Natural killer cell treated with Interleukin-12 subunit alpha and Interleukin-12 subunit beta and Interleukin-15 and Interleukin-18, amount 100 ng/mL, for 72 hours (primary cell): ENCODE measurements at places on chromosomes 16 and 17. TPM values are rescaled to one million over a fixed set of nuclear protein-coding genes. Genes with fewer than 3 reads are reported as not detected.

GRCh38 chr16:21302454-21302853, 24.4 kb upstream of the CRYM start:
- H3K27me3 ChIP-seq, result peaks cover 64% of the 10 kb centered on the region
- H3K27ac ChIP-seq, result no peak overlapping the region
- no peak for DNase-seq

Gene LLGL2
- total RNA-seq, result 21.4 TPM

- no peak overlapping the region for H3K4me3 ChIP-seq
- H3K27ac ChIP-seq, result no peak overlapping the region
- H3K36me3 ChIP-seq, result no peaks in the 10 kb centered on the region
- peaks cover 6% of the 10 kb centered on the region for H3K27me3 ChIP-seq
- no peak for DNase-seq
These were observed 24.3 kb downstream of the USP43 start for GRCh38 chr17:9669551-9670008.

GRCh38 chr17:78892520-78892919, 10.5 kb downstream of the CEP295NL start:
- H3K4me3 ChIP-seq, result no peak overlapping the region
- DNase-seq, result no peak

GRCh38 chr16:75745242-75745641, 19.0 kb upstream of the CPHXL start:
- no peak for DNase-seq
- peaks cover 12% of the 10 kb centered on the region for H3K27me3 ChIP-seq
- peaks cover 16% of the 10 kb centered on the region for H3K36me3 ChIP-seq
- no peak overlapping the region for H3K4me3 ChIP-seq
- no peaks in the 10 kb centered on the region for H3K4me1 ChIP-seq

GRCh38 chr17:37068266-37068665, 119.5 kb downstream of the AATF start:
- no peak for DNase-seq
- peaks cover 3% of the 10 kb centered on the region for H3K4me1 ChIP-seq
- no peaks in the 10 kb centered on the region for H3K27me3 ChIP-seq
- no peak overlapping the region for H3K4me3 ChIP-seq

Gene CCDC154
- total RNA-seq, result 0.38 TPM

Gene TEDC2
- 8.6 TPM for total RNA-seq

GRCh38 chr17:17186051-17186450, 20.1 kb downstream of the PLD6 start:
- H3K27me3 ChIP-seq, result no peaks in the 10 kb centered on the region
- peaks cover 39% of the 10 kb centered on the region for H3K4me1 ChIP-seq
- H3K27ac ChIP-seq, result peak overlapping the region; percentile 81
- no peaks in the 10 kb centered on the region for H3K36me3 ChIP-seq
- H3K4me3 ChIP-seq, result peak overlapping the region; percentile 69

Gene CETP
- total RNA-seq, result not detected

- H3K36me3 ChIP-seq, result no peaks in the 10 kb centered on the region
- no peak overlapping the region for H3K4me3 ChIP-seq
These were observed 5.3 kb upstream of the HAS3 start for GRCh38 chr16:69100071-69100691.

Gene LITAF
- total RNA-seq, result 112 TPM

Gene MEIOC
- not detected for total RNA-seq

DNA sequence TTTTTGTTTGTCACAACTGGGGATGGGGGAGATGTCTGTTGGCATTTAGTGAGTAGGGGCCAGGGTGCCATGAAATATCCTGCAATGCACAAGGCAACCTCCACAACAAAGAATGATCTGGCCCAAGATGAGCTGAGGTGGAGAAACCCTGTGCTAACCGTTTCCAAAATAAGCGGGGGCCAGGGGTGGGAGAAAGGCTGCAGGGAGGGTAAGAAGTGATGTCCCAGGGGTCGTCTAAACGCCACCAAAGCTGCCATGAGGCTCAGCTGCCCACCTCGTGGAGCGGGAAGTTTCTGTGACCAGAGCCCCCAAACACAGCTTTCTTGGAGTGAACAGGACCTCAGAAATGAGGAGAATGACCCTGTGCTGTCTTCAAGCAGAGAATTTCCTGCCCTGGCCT, 76.5 kb upstream of the CDH5 start:
- no peaks in the 10 kb centered on the region for H3K4me1 ChIP-seq
- no peak for DNase-seq
- H3K4me3 ChIP-seq, result no peak overlapping the region
- no peaks in the 10 kb centered on the region for H3K36me3 ChIP-seq
- peaks cover 12% of the 10 kb centered on the region for H3K27me3 ChIP-seq

Gene TEN1
- total RNA-seq, result 16.5 TPM

DNA sequence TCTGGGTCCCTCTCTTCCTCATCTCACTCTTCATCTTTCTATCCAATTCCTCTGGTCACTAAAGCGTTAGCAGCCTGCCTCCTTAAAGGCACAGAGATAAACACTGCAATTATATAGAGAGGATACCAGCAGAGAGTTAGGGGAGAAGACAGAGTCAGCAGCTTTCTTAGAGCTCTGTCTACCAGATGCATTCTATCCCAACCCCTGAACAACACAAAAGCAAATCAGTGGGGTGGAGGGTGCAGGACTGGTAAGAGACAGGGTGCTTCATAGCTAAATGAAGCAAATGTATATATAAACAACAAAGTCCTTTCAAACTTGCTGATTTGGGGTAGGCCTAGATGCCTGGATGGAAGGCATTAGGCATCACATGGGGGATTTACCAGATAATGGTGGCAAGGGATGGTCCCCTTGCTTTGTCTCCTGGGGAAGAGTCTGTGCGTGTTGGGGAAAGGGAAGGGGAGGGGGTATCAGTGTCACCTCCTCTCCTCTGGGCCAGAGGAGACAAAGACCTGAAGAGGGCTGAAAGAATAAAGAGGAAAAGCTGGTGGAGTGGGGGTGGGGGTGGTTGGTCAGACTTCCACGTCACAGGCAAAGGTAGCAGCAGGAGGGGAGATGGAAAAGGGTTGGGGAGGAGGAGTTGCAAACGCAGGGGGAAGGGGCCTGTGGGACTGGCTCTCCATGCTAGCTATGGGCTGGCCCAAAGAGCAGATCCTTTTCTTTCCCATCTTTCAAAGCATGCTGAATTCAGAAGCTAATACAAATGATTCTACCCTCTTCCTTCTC, 12.0 kb downstream of the HOXB4 start:
- no peaks in the 10 kb centered on the region for H3K36me3 ChIP-seq
- DNase-seq, result no peak
- H3K27me3 ChIP-seq, result peaks cover 2% of the 10 kb centered on the region
- no peak overlapping the region for H3K4me3 ChIP-seq

DNA sequence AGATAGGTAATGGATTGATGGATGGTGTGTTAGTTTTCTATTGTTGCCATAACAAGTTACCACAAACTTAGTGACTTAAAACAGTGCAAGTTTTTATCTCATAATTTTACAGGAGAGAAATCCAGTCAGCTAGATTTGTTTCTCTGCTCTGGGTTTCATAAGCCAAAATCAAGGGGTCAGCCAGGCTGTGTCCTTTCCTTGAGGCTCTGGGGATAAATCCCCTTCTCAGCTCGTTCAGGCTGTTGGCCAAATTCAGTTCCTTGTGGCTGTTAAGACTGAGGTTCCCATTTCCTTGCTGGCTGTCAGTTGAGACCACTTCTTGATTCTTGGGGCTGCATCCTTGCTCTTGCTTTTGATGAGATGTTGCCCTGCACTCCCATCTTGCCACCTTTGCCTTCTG, 204.9 kb upstream of the CDH13 start:
- H3K27me3 ChIP-seq, result peaks cover 14% of the 10 kb centered on the region
- no peak overlapping the region for H3K27ac ChIP-seq
- DNase-seq, result no peak
- peaks cover 10% of the 10 kb centered on the region for H3K4me1 ChIP-seq
- no peaks in the 10 kb centered on the region for H3K36me3 ChIP-seq
- no peak overlapping the region for H3K4me3 ChIP-seq

GRCh38 chr16:75573955-75574354, 7.8 kb downstream of the GABARAPL2 start:
- H3K4me1 ChIP-seq, result peaks cover 17% of the 10 kb centered on the region
- H3K27ac ChIP-seq, result no peak overlapping the region
- no peaks in the 10 kb centered on the region for H3K27me3 ChIP-seq
- H3K4me3 ChIP-seq, result no peak overlapping the region
- peaks cover 8% of the 10 kb centered on the region for H3K36me3 ChIP-seq

DNA sequence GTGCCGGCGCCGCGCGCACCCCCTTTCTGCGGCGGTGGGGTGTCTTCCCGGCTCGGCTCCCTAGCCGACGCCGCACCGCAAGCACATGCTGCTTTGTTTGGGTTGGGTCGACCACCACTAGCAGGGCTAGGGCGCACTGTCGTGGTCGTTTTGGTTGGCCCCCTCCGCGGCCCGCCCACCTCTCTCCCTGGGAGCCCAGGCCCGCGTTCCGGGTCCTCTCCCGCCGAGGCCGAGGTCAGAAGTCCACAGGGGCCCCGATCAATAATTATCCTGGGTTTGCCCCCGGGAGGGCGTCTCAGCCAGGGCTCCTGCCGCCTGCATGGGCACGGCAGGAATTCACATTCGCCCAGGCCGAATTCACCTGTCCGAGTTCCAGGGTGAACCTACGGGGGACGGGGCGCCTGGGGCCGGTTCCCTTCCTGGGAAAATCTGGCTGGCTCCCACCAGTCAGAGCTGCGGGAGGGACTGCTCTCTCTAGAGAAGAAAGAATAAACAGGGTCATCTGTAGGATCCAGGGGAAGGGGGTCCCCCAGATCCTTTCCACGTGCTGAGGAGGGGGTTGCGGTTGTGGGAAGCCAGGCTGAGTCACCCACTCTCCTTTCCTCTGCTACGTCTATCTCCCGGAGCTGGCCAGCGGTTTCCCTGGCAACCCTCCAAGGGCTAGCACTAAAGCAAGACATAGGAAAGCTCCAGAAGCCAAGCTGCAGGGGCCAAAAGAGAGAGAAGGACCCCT, 584 bp upstream of the STAT5B start:
- H3K4me1 ChIP-seq, result peaks cover 45% of the 10 kb centered on the region
- H3K36me3 ChIP-seq, result peaks cover 7% of the 10 kb centered on the region
- peak overlapping the region; percentile 87 for H3K4me3 ChIP-seq
- DNase-seq, result no peak
- no peaks in the 10 kb centered on the region for H3K27me3 ChIP-seq

Gene SAMD14
- 2.6 TPM for total RNA-seq

Gene PLK1
- 95.6 TPM for total RNA-seq

GRCh38 chr16:7351610-7352510, 19.2 kb downstream of the RBFOX1 start:
- no peaks in the 10 kb centered on the region for H3K27me3 ChIP-seq
- DNase-seq, result no peak
- no peak overlapping the region for H3K27ac ChIP-seq
- H3K4me1 ChIP-seq, result no peaks in the 10 kb centered on the region
- no peak overlapping the region for H3K4me3 ChIP-seq
- no peaks in the 10 kb centered on the region for H3K36me3 ChIP-seq

DNA sequence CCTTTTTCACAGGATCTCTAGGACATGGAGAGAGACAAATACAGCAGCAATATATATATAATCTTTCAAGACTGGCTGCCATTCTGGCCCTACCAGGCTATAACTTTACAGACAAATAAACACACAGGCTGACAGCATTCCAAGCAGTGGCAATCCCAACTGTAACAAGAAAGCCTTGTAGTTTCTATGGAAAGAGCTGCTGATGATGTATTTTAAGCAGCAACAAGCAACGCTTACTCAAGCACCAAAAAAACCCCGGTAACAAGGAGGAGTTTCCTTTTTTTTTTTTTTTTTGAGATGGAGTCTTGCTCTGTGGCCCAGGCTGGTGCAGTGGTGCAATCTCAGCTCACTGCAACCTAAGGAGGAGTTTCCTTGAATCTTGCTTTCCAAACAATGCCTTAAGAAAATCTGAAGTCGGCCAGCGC, 23.2 kb downstream of the LSM12 start:
- H3K27ac ChIP-seq, result no peak overlapping the region
- H3K27me3 ChIP-seq, result no peaks in the 10 kb centered on the region
- peaks cover 4% of the 10 kb centered on the region for H3K36me3 ChIP-seq
- peaks cover 21% of the 10 kb centered on the region for H3K4me1 ChIP-seq

- no peak for DNase-seq
- no peak overlapping the region for H3K4me3 ChIP-seq
- no peaks in the 10 kb centered on the region for H3K36me3 ChIP-seq
These were observed 148.3 kb downstream of the KATNIP start for GRCh38 chr16:27698266-27698665.

DNA sequence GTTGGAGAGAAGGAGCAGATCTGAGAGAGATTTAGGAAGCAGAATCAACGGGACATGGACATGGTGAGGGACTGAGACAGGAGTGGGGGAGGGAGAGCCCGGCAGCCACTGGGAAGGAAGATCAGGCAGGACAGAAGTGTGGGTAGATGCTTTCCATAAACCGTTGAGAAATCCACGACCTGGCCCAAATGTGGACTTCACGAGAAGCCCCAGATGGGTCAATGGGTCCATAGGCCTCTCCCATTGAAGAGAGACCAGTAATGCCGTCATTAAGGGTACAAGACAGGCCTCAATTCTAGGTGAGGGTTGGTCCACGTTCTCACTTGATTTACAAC, 530 bp upstream of the CCL22 start:
- no peak for DNase-seq
- no peak overlapping the region for H3K27ac ChIP-seq
- peaks cover 4% of the 10 kb centered on the region for H3K27me3 ChIP-seq
- H3K4me3 ChIP-seq, result no peak overlapping the region
- no peaks in the 10 kb centered on the region for H3K36me3 ChIP-seq

Gene MMP15
- total RNA-seq, result not detected

GRCh38 chr16:75340741-75341491, 89.5 kb upstream of the BCAR1 start:
- no peaks in the 10 kb centered on the region for H3K27me3 ChIP-seq
- no peak overlapping the region for H3K27ac ChIP-seq
- H3K4me3 ChIP-seq, result no peak overlapping the region
- peaks cover 2% of the 10 kb centered on the region for H3K4me1 ChIP-seq
- no peak for DNase-seq

Gene C16orf54
- 15.1 TPM for total RNA-seq

DNA sequence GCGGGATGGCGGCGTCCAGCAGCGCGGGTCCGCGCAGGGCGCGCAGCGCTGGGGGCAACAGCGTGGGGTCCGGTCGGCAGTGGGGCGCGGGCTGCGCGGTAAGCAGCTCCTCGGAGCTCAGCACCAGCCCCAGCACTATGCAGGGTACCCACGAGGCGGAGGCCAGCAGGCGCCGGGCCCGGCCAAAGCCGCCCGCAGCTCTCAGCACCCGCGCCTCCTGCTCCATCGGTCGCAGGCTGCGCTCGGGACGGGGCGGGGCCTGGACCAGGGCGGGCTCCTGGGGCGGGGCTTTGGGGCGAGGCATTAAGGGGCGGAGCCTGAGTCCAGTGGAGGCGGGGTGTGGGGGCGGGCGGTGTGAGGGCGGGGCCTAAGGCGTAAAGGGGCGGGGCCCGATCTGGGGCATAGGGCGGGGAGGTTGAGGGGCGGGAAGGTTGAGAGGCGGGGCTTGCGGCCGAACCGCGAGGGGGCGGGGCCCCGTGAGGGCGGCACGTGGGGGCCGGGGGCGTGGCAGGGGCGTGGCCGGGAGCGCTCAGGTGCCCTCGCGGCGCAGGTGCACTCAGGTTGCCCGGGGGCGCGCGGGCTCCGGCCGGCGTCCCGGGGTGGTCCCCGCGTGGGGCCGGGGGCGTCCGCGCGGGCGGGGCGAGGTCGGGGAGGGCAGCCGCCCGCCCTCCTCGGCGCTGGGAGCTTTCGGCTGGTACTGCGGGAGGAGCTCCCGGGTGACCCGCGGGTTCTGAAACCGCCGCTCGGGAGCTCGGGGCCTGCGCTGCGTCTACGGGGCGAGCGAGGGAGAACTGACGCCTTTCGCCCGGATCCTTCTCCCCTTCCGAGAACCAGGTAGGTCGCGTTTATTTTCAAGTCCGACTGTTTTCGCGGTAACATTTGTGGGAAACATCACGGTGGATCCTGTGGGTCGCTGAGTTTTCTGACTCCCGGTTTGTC, 1.4 kb upstream of the SLC22A31 start:
- no peak for DNase-seq
- H3K27me3 ChIP-seq, result peaks cover 20% of the 10 kb centered on the region

Gene TMEM106A
- 18.2 TPM for total RNA-seq

GRCh38 chr17:17001076-17001777, 29.3 kb upstream of the TNFRSF13B start:
- H3K4me1 ChIP-seq, result no peaks in the 10 kb centered on the region
- H3K36me3 ChIP-seq, result no peaks in the 10 kb centered on the region
- H3K4me3 ChIP-seq, result no peak overlapping the region
